ENCODE measurements at places on chromosomes 13 and 19.

GRCh38 chr13:114112826-114113322 is 19.5 kb downstream of the RASA3 start:
- no peak for DNase-seq

DNA sequence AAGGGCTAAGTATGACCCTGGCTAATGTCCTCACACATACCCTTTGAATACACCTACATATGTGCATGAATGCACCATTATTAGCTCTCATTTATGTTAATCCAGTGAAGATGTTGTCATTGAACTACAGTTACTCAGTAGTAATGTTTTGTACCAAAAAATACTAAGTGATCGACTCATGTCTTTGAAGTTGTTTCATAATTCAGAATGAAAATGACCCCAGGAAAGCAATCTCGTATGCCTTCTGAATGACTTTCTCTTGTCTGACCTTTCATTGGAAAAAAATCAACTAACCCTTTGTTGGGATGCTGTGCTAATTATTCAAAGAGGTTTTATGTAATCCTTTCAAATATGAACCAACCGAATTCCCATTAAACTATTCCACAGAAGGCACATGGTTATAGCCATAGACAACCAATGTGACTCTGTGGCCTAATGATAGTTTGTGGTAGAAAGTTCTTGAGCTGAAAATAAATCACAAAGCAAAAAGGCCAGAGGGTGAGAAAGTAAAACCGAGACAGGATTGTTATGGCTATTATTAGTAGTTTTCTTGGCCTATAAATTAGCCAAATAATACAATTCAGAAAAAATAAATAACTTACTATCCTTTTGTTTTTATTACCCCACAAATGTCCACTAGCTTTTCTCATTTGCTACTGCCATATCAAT is 86.8 kb upstream of the STARD13 start:
- no peak for DNase-seq

DNA sequence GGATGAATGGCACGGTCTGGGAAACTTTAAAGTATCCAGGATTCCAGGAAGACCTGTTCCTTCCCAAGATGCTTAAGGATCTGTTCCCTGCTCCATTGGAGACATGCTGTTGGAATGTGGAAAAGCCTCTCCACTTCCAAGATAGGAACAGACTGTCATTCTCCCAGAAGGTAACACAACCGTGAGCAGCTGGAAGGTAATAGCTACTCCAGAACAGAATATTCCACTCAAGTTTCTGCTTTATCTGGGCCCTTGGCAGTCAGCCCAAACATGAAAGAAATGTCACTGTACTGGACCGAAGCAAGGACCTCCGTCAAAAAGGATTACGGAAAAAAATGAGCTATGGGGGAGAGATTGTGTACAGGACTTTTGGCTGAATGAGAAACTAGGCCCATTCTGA is 420.9 kb upstream of the NBEA start:
- no peak for DNase-seq

GRCh38 chr13:92390217-92390616 is 836.4 kb upstream of the GPC6 start:
- no peak for DNase-seq

DNA sequence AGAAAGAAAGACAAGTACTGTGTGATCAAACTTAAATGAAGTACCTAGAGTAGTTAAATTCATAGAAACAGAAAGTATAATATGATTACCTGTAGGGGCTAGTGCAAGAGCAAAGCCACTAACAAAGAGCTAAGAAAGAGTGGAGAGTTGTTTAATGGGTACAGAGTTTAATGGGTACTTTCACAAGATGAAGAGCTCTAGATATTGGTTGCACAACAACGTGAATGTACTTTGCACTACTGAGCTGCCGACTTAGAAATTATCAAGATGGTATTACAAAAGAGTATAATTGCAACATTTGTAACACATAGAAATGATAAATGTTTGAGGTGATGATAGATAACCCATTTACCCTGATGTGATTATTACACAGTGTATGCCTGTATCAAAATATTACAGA is 140.3 kb upstream of the GPC6 start:
- DNase-seq = no peak

GRCh38 chr13:50444726-50445125 is 398.8 kb downstream of the DLEU7 start:
- DNase-seq = no peak

DNA sequence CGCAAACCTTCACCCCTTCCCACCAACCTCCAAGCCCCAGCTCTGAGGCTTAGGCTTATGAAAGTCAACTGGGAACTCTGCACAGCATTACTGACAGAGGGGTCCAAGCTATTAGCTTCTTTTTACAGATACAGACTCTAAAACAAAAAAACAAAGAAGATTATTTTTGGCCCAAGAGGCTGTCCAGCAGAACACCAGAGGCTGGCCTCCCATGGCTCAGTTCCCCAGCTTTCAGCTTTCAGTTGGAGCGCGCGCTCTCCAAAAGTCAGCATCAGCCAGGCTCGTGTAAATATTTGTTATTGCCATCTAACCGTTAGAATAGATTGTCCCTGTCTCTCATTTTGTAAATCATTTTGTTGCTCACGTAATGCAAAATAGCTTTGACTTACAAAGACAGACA is 58.4 kb downstream of the ZIC5 start:
- no peak for DNase-seq

All from hematopoietic multipotent progenitor cell treated with erythropoietin and hydrocortisone succinate and interleukin-3 and kit ligand, for 17 days (in vitro differentiated cells).